ENCODE measurements at places on chromosomes 2 and 18. TPM values are rescaled to one million over a fixed set of nuclear protein-coding genes. Genes with fewer than 3 reads are reported as not detected.
A peak's percentile ranks its signal among the peaks of the same experiment; 100 is the strongest.

The AFG3L2 gene
- 54.3 TPM for total RNA-seq

DNA sequence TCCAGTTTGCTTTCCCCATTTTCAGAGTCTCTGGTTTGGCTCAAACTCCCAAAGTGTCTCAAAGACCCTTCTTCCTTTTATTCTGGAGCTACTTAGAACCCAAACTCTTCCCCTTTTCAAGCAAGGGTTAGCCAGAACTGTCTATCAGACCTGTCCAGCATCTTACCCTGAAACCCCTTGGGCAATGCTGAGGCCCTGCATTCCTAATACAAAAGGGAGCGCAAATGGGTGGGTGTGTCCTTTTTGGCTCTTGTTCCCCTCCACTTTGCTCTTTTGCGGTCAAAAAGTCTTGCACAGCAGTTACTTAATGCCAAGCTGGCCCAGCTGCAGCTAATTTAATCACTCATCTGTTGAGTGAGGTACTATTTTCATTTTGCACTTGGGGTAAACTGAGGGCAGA, 231.2 kb upstream of the FOSL2 start:
- DNase-seq: peak; percentile 41

DNA sequence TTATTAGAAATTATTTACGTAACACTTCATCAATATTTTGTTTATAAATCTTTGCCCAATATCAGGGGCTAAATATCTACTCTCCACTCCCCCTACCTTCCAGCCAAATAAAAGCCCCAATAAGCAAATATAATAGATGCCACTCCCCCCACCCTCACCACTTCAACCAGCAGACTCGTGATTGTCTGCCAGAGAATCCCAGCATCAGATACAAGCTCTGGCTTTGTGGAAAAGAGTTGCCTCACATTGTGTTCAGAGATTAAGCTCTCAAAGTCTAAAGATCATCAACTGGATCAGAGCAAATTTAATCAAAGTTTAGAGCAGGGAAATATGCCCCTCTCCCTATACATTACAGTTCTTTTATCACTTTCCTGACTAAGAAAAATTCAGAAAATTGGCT, 39.5 kb downstream of the AOX1 start:
- no peak for DNase-seq

DNA sequence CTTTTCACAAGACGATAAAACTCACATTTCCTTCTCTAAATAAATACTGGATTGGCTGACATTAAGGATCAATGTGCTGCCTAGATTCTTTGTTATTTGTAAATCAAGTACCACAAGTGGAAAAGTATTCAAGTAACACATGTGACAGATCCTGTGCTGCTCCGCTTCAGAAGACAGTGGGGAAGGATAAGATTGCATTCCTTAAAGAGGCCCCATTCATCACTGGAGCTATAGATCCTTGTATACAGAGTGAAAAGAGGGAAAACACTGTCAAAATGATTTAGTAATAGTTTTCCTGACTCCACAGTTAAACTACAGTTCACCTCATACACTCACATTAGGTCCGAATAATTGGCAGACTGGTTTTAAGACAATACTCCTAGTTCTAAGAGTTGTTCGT, 108.0 kb upstream of the CSRNP3 start:
- DNase-seq: no peak

GRCh38 chr2:106570316-106570715, 83.2 kb downstream of the CD8B2 start:
- DNase-seq: no peak

The SLC19A3 gene
- 1.2 TPM for total RNA-seq

The ACTR2 gene
- 60.8 TPM for total RNA-seq

The GAL3ST2 gene
- not detected for total RNA-seq

GRCh38 chr2:27545348-27546141, 37.3 kb upstream of the ZNF512 start:
- no peak for DNase-seq

The ERFE gene
- 6.8 TPM for total RNA-seq

The LYG2 gene
- total RNA-seq: not detected

The POTEJ gene
- 0.06 TPM for total RNA-seq

The UGT1A7 gene
- total RNA-seq: not detected

DNA sequence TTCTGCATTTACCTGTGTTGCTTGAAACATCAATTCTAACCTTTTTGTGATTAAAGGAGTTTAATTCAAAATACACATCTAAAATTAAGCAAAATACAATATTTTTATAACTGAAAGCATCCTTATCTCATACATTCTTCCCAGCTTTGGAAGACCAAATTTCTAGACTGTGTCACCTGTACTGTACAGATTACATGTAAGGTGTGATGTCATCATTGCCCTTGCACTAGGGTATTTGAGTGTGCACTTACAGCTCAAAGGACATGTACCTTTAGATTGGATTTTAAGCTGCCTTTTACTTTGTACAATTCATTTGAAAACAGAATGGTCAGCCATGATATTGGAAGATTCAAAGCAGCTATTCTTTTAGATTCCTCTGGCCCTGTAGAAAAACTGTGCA, 932.8 kb upstream of the POU3F3 start:
- no peak for DNase-seq

The INPP5D gene
- not detected for total RNA-seq
